ENCODE measurements at places on chromosomes 2 and 18. TPM values are rescaled to one million over a fixed set of nuclear protein-coding genes. Genes with fewer than 3 reads are reported as not detected.

GRCh38 chr2:218257390-218257981, 3.3 kb upstream of the GPBAR1 start:
- no peak for DNase-seq

DNA sequence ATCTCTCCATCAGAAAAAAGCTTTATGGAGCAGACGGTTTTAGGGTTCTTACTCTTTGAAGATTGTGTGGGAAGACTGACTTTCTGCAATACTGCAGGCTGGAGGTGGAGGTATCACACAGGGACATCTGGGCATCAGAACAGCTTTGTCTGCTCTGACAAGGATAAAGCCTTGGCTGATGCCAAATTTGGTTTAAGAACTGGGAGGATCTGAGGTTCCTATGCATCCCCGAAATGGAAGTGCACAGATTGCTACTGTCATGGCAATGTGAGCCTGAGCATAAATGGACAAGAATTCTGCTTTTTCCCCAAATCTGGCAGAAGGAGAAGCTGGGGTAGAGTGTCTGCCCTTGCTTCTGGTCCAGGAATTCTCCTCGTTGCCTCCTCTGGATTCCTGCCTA, 424.3 kb downstream of the SLC4A3 start:
- DNase-seq, result no peak

- no peak for DNase-seq
Observed at GRCh38 chr2:239674981-239675825, 274.4 kb upstream of the HDAC4 start.

- peak; percentile 34 for DNase-seq
Observed at GRCh38 chr18:2222270-2223185, 348.8 kb downstream of the METTL4 start.

- DNase-seq, result no peak
Observed at GRCh38 chr18:27656167-27656778, 471.2 kb upstream of the CHST9 start.

- DNase-seq, result no peak
Observed at GRCh38 chr2:208440716-208441115, 34.1 kb downstream of the PTH2R start.

- no peak for DNase-seq
Observed at GRCh38 chr2:9081750-9082149, 78.3 kb upstream of the MBOAT2 start.

- DNase-seq, result no peak
Observed at GRCh38 chr18:33924576-33924975, 300.1 kb downstream of the NOL4 start.

DNA sequence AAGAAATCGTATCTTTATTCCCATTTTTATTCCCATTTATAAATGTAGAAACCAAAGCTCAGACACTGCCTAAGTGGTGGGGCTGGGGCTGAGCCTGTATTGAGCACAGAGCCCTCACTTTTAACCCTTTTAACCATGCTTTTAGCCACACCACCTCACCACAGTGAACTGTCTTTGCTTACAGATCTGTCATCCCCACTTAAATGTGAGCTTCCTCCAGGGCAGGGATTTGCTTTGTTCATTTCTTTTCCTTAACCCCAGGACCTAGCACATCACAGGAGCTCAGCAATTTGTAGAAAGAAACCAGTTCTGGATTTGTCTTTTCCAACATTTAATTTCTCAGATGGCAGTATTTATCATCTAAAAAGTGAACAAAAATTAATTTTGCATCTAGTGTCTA, 2.2 kb downstream of the BOD1L2 start:
- no peak for DNase-seq

SLC66A2 gene
- total RNA-seq, result 28.6 TPM

CFAP53 gene
- total RNA-seq, result 0.56 TPM

ANAPC1 gene
- 48.0 TPM for total RNA-seq

CYP27C1 gene
- 1.5 TPM for total RNA-seq

OSBPL1A gene
- 21.9 TPM for total RNA-seq

RHBDD1 gene
- 6.3 TPM for total RNA-seq

- DNase-seq, result no peak
Observed at GRCh38 chr18:55272510-55273243, 313.4 kb upstream of the CCDC68 start.

DNA sequence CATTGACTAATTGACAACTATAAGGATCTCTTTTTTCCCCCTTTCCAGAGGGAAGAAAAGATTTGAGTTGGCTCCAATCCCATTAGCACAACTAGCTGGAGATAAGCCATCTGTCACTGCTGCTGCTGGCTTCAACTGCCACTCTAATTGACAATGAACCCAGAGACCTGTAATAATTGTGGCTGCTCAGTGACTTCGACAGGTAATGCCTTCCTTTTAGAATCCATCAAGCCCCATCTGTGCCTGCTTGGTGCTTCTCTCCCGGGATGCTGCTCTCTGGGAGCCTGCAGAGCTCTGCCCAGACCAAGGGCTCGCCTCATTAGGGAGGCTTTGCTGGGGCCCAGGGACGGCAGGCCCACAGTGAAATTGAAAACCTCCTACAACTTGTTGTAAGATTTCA, 376.7 kb upstream of the SOX11 start:
- no peak for DNase-seq

GRCh38 chr2:38856165-38856564, 19.6 kb downstream of the DHX57 start:
- peak; percentile 36 for DNase-seq

GRCh38 chr2:148132412-148132811, 111.5 kb downstream of the MBD5 start:
- DNase-seq, result peak; percentile 51

- no peak for DNase-seq
Observed at GRCh38 chr18:3209859-3210569, 9.8 kb downstream of the MYOM1 start.

DNA sequence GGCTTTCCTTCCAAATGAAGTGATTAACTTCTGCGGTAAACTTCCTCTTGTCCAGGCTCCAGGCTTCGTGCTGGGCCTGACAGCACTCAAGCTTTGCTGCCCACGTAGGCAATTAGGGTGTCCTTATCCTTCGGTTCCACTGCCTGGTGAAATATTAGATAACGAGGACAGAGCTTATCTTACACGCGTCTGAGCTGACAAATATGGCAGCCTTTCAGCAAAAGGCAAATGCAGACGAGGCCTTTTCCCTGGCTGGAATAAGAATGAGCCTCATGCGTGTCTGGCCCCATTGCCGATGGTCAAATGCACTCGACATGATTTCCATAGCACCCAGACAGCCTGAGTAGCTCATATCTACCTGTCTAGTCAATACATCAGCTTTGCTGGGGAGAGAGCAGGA, 141.5 kb downstream of the FAM210A start:
- DNase-seq, result peak; percentile 60

LRATD1 gene
- total RNA-seq, result 1.5 TPM

DNA sequence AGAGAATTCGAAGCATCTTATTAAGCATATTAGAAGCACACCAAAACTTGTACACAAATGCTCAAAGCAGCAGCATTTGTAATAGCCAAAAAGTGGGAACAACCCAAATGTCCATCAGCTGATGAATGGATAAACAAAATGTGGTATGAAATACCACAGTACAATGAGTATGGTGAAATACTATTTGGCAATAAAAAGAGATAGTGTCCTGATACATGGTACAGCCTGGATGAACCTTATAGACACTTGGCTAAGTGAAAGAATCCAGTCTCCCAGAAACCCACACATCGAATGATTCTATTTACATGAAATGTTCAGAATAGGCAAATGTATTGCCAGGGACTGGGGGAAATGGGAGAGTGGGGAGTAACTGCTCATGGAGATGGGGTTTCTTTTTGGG, 3.0 kb downstream of the SPATA3 start:
- no peak for DNase-seq

ZSWIM2 gene
- total RNA-seq, result not detected

GRCh38 chr2:133523406-133523805, 44.9 kb downstream of the NCKAP5 start:
- DNase-seq, result no peak

- DNase-seq, result no peak
Observed at GRCh38 chr2:1521191-1521877, 108.1 kb downstream of the TPO start.

DNA sequence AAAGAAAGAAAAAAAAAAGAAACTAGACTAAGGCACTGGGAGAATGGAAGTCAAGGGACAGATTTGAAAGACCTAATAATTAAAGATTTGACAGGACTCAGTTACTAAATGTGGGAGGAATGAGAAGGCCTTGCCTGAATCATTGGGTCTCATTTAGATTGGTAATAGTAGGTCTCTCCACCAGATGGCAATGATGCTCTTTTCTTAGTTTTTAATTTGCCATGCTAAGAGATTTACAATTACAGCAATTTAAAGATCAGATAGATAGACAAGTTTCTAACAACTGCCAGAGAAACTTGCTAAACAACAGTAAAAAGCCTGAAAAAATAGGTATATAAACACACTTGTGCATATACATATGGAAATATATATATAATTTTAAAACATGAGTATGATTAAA, 153.0 kb downstream of the TMEM247 start:
- peak; percentile 24 for DNase-seq

LOXHD1 gene
- total RNA-seq, result 0.21 TPM

C2orf81 gene
- 7.6 TPM for total RNA-seq

GRCh38 chr2:53859206-53860181, at the start of gene GPR75:
TSS of gene GPR75 (minus strand) at chr2:53859967. CDS start at chr2:53854756, 5,211 bp downstream.
- DNase-seq, result peak; percentile 38
